ENCODE measurements at places on chromosomes 4 and X.
A peak's percentile ranks its signal among the peaks of the same experiment; 100 is the strongest.

DNA sequence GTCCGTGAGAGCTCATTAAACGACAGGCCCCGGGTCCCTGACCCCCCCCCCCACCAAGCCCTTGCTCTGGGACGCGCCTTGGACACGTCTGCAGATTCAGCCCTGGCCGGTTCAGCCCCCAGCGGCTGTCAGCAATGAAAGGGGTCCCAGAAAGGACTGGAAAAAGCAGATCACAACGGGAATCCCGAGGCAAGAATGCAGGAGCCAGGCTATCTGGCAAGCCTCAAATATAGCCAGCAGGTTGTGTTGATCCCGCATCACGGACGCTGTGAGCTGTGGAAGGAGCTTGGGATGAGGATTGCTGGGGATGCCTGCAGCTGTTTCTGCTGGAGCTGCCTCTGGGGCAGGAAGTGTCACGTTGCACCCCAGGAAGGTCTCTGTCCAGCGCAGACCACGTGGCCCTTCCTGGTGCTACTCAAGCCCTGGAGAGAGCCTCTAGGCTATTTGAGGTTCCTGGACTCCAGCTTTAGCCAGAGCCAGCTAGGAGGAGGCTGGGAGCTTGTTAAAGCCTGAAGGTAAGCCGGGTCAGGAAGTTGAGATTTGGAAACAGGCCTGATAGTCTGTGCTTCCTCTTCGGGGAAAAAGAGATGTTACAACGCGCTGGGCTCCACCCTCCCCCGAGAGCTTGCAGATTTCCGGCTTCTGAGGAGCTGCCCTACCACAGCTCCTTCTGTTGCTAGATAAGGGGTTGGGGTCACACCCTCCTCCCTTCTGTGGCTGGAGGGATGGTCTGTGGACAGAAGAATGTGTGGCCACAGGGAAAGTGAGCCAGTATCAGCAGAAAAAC lies 19.3 kb upstream of the CSF2RA start:
- DNase-seq, result no peak

GRCh38 chr4:2858451-2859217 lies 15.0 kb downstream of the ADD1 start:
- DNase-seq, result no peak

DNA sequence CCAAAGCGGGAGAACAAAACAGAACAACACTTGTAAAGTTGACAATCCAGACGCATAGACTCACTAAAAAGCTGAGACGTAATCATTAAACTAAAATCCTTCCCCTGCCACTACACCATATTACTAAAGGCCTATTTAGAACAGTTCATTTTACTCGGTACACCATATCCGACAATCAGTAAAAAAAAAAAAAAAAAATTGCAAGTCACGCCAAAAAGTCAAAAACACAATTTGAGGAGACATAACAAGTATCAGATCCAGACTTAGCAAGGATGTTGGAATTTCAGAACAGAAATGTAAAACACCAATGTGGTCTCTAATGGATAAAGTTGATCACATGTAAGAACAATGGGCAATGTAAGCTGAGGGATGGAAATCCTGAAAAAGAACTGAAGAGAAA lies 1899.4 kb downstream of the STIM2 start:
- DNase-seq, result no peak

GRCh38 chr4:41750121-41750625 lies 1.6 kb upstream of the PHOX2B start:
- no peak for DNase-seq

- no peak for DNase-seq
Measured at GRCh38 chr4:120858776-120859175, 63.8 kb downstream of the PRDM5 start.

- no peak for DNase-seq
Measured at GRCh38 chr4:11805842-11806241, 377.1 kb upstream of the HS3ST1 start.

DNA sequence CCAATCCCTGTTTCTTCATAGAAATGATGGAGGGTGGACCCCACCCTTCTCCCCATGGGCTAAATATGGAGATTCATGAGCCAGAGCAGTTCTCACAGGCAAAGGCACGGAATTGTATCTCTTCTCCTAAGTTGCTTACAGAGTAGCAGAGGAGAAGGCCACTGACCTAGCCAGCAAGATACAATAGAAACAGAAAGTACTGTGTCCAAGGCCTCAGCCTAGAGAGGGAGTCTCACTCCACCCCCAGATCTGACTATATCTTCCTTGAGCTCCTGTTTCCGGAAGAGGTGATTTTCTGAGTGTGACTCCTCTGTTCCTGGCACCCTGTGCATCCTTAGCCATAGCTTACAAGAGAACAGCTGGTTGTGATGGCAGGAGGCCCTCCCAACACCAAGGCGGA lies at the start of gene FATE1:
Gene FATE1, plus strand, starts transcription at position 284 of the 400 bp plus-strand sequence. Its CDS starts 85 bp downstream, at position 369.
- no peak for DNase-seq

GRCh38 chr4:25859429-25860148 lies 3.2 kb downstream of the SEL1L3 start:
- no peak for DNase-seq

DNA sequence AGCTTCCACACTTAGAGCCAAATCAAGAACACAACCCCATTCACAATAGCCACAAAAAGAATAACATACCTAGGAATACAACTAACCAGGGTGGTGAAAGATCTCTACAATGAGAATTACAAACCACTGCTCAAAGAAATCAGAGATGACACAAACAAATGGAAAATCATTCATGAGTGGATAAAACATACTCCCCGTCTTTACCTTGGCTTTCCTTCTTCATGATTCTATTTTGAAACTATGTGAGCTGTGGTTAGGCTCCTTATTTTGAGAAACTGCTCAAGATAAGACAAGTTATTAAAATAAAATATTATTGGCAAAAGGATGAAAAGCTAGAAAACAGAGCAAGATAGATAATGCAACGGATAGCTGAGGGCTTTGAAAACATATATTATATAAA lies 598.1 kb upstream of the FAT1 start:
- DNase-seq, result no peak

DNA sequence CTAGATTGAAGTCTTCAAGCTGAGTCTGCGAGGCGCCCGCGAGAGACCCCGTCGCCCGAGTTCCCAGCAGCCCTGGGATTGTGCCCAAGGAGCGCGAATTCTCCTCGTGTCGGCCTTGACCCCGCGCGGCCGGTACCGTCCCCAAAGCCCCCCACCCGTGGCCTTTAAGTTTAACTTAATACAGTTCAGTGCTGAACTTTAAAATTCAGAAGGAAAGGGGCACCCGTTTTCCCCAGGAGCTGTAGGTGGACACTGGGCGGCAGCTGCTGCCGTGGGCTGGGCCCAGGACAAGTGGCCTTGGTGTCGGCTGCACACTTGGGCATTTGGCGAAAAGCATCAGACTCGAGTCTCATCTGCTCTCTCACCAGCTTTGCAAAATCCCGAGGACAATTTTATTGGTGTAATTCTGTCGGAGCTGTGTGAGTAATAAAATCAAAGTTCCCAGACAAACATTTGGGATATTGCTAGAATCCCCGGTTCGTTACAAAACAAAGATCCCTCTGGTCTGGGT lies 634 bp downstream of the CWH43 start:
- DNase-seq, result peak; percentile 4

DNA sequence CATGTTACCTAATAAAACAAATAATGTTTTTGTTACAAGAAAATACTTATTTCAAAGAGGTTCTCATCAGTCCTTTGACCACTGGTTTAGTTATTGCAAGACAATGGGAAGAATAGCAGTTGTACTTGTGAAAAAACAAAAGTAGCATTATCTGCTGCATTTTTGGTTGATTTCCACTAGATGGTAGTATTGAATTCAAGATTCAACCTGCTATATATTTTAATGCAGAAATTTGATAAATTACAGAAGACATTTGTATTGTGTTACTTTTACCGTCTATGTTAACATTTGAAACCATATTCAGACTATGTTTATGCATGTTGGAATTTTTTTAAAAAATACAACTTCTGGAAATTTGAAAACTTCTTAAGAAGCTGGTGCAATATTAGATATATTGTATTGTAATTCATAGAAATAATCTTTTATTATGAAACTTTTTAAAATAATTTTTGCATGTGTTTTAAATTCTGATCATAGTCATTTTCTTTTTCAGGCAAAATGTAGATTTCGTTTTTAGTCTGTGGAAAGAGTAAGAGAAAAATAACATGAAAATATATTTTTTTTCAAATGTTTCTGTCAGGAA lies 56.4 kb downstream of the SPCS3 start:
- no peak for DNase-seq

DNA sequence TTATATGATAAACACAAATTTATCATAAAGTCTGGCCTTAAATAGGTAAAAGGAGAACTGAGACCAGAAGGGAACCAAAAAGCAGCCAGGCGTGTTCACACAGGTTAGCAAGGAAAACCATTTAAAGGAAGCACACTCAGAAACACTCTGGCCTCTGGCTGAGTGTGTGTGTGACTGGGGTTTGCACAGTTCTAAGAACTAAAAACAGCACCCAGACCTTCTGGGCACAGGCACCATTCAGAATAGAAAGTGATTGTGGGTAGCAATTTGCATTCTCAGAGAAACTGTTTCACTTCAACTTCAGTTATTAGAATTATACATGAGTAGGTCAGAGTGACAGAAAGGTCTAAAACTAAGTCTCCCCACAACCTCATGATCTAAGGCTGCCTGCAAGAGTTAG lies 10.0 kb downstream of the GPR82 start:
- no peak for DNase-seq

DNA sequence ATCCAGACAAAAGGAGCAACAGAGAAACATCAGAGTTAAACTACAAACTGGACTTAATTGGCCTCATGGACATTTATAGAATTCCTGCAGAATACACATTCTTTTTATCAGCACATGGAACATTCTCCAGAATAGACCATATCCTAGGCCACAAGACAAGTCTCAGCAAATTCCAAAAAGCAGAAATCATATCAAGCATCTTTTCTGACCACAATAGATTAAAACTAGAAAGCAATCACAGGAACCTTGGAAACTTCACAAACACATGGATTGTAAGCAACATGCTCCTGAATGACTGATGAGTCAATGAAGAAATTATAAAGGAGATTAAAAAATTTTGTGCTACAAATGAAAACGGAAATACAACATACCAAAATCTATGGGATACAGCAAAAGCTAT lies 526.7 kb downstream of the PCDH7 start:
- no peak for DNase-seq

DNA sequence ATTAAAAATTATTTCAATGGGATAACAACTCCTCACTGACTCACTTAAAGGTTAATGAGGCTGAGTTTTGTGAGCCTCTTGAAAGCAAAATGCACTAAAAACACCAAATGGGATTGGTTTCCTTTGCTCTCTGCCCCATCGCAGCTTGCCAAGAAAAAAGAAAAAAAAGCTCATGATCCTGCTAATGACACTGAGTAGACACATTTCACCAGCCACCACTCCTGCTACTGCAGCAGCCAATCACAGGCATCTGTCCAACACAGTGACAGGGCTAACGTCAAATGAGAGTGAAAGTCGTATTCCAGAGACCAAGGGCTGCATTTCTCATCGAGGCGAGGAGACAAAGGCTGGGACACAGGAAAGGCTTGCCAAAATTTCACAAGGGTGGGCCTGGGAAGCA lies 5.2 kb downstream of the APBB2 start:
- no peak for DNase-seq

GRCh38 chr4:188037003-188037713 lies 41.6 kb downstream of the ZFP42 start:
- no peak for DNase-seq

DNA sequence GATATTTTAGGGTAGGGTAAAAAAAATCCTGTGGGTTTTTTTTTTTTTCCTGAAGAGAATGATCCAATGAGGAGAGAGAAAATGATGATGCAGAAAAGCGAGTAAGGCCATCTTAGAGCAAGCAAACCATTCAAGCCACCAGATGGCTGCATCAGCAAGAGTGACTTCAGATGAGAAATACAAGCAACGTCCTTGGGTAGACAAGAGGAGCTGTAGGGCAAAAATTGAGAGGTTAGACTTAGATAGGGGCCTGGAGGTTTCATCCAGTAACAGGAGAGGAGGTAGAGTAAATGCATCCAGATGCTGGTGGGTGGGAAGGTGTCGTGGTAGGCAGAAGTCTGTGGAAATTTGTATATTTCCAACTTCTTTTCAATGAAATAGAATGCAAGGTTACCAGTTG lies 14.6 kb downstream of the FTHL17 start:
- DNase-seq, result no peak

- no peak for DNase-seq
Measured at GRCh38 chrX:1265086-1265485, 3.5 kb upstream of the CSF2RA start.

GRCh38 chr4:80074069-80074468 lies 1.0 kb upstream of the ANTXR2 start:
- no peak for DNase-seq

DNA sequence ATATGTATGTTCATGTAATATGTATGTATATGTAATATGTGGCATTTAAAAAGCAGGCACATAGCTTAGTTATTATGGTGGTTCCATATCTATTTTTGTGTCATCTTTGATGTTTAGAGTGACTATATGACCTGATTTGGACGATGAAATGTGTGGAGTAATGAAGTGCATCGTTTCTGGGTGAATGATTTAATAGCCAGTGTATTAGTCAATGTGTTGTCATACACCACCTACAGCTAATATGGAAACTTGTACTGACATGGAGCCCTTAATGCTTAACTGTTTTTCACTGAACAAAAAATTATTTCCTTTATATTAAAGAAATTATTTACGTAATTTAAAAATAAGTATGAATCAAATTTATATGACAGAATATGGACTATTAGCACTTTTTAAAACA lies 292.3 kb upstream of the FSTL5 start:
- no peak for DNase-seq

DNA sequence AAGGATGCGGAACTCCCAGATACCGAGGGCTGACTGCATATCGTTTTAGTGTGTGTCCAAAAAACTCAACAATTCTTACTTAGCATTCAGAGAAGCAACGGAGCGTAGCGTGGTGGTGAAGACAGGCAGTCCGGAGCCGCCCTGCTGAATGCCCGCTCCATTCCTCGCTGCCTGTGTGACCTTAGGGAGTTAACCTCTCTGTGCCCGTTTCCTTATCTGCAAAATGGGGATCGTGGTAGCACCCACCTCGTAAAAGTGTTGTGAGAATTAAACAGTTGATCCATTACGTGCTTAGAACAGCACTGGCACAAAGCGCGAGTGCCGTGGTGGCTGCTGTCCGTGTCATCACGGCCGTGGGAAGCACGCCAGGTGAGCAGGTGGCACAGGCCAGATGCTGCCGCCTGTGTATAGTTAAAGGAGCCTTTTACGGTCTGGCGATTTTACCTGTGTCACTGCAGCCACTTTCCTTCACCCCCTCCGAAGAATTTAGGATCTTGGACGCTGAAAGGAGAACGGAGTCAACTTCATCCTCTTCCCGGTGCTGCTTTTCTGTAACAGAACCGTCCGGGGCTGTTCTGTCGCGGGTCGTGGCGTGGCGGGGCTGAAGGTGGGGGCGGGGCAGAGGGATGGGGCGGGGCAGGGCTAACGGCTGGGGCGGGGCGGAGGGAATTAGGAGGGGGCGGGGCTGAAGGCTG lies 885 bp downstream of the CCDC110 start:
- DNase-seq, result peak; percentile 17

GRCh38 chr4:10078481-10079233 lies 37.9 kb downstream of the WDR1 start:
- DNase-seq, result no peak

Data from activated gamma-delta T cell (primary cell).